Stimulated activated CD8-positive, alpha-beta memory T cell treated with anti-CD3 and anti-CD28 coated beads, Interleukin-4, amount 100 ng/mL, for 4 hours (primary cell): ENCODE measurements at places on chromosomes 3 and 15.

DNA sequence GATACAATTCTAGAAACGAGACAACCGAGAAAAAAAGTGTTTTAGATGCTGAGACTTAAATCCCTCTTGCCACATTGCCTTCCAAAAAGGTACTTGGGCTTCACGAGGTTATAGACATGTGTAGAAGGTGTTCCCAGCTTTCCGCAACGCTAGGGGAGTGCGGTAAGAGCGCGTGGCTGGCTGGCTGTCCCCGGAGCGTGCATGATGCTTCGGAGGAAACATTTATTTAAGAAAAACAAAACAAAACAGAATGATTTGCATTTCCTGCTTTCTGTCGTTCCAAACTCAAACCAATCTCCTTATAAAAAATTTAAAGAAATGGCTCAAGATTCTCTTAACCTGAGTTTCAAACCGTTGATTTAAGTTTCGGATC, 841 bp downstream of the SLC6A20 start:
- no peak for DNase-seq

GRCh38 chr3:46138581-46138980, 69.5 kb downstream of the CCR1 start:
- no peak for DNase-seq

- no peak for DNase-seq
Measured at GRCh38 chr3:162658003-162658402, 1161.4 kb downstream of the OTOL1 start.

- DNase-seq = no peak
Measured at GRCh38 chr3:153910387-153910786, 210.8 kb upstream of the ARHGEF26 start.

DNA sequence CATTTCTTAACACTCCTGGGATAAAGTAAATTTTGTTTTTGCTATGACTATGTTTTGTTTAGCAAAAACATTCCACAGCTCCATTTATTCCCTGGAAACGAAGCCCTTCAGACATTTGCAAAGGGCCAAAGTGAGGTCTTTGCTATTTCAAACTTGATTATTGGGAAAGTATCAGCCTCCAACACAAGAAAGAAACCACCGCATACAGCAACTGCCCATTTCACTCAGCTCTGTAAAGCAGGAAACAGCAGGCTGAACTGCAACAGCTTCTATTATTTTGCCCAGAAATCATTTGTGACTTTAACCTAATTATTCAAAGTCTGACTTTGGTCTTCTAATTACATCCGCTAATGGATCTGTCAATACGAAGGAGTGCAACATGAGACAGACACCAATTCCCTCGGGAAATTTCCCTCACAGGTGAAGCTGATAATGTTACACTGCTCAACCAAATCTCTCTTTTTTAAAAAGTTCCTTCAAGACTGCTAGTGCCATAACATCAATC, 72.1 kb downstream of the RFTN1 start:
- DNase-seq = no peak

DNA sequence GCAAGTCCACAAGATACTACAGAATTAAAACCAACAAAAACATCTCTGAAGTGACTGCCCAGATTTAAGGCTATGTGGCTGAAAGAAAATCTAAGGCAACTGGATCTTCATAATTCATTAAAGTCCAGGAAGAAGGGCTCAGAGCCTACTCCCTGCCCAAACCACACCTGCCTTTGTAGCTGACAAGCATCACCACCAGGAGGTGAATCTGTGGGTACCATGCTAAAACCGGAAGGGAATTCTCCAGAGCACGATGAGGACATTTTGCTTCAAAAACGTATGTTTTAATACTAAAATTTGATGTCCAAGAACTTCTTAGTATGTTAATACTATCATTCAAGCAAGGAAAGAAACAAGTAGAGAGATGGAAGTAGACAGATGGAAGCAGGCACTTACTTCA, 495.9 kb upstream of the NECTIN3 start:
- no peak for DNase-seq

DNA sequence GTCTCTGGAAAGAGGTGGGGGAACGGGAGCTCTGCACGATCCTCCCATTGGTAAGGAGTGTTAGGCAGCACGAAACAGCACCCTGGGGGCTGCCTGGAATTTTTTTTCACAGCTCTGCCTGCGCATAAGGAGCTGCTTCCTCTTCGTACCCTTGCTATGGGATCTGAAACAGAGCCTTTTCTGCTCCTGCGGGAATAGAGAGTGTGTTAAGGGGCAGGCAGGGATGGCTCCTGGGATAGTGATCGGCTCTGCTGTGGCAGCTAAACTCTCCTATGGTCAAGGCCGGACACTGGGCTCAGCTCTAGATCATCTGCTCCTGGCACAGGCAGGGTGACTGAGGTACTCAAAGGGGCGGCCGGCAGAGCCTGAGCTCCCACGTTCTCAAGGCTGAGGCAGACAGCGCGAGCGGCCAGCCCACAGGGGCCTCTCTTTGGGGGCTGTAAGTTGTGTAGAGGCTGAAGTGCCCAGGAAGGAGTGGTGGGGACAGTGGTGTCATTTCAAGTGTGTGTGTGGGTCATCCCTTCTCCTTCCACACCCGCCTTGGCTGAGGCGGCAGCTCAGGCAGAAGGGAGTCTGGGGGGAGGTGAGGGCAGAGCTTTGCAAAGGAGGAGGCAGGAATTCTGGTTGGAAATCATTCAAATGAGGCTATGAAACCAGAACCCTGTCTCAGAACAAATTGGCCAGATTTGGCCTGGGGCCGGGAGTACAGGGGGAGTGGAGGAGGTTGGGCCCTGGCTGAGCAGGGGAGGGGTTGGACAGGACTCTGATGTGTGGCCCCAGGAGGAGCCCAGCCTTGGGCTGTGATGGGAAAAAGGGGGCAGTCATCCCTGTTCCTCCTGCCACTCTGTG, 31.0 kb downstream of the EPHB3 start:
- no peak for DNase-seq

- no peak for DNase-seq
Measured at GRCh38 chr3:172221547-172221946, 182.2 kb downstream of the FNDC3B start.

DNA sequence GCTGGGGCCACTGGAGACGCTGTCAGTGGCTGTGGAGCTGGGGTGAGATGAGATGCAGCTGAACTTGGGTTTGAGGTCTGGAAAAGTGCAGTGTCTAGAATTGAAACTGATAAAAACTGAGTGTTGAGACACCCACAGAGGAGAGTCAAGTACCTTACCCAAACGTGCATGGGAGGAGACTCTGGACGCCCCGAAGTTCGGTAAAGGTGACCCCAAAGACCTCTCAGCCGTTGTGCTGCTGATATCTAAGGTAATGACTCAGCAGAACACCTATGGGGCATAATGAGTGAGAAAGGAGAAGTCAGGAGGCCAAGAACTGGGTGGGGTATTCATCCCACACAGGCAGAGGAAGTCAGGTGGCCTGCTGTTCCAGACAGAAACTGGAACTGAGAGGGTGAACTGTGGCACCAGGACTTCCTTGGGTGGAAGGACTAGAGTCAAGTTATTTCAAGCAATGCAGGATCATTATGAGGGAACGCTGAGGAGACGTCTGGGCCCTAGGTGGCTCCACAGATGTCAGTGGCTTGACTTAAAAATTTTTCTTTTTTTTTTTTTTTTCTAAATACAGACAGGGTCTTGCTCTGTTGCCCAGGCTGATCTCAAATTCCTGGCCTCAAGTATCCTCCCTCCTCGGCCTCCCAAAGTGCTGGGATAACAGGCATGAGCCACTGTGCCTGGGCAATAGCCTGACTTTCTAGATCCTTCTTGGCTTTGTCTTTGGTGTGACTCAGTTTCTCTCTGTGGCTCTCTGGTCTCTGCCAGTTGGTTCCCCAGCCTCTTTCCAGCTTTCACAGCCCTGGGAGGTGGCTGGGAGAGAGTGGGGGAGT, 67.6 kb upstream of the GCNT3 start:
- no peak for DNase-seq

GRCh38 chr3:184604039-184604601, 42.5 kb downstream of the EPHB3 start:
- DNase-seq = no peak

DNA sequence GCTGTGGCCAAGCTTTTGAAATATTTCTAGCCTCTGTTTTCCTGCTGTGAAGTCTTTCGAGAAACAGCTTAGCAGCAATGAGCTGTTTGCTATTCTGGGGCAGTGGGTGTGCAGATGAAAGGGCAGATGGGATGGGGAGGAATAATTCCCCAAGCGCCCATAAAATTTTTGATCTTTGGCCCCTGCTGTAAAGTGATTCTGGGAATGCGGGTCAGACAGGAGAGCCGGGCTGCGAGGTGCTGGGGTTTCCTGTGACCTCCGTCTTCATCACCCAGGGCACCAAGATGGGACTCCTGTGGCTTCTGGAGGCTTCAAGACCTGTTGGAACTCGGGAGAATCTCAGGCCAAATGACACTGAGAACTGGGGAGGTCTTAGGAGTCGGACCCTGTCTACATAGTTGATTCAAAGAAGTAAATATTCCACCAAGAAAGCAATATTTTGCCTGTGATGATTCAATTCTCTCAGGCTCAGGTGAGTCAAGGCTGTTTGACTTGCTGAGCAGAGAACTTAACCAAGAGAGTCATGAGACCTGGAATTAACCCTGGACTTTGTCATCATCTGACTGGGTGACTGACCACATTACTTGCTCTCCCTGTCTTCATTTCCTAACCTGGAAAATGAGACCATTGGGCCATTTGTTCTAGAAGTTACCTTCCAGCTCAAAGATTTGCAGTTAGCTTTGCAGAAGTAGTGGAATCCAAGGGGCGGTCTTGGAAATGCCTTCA, 86.4 kb downstream of the POLR2M start:
- no peak for DNase-seq

DNA sequence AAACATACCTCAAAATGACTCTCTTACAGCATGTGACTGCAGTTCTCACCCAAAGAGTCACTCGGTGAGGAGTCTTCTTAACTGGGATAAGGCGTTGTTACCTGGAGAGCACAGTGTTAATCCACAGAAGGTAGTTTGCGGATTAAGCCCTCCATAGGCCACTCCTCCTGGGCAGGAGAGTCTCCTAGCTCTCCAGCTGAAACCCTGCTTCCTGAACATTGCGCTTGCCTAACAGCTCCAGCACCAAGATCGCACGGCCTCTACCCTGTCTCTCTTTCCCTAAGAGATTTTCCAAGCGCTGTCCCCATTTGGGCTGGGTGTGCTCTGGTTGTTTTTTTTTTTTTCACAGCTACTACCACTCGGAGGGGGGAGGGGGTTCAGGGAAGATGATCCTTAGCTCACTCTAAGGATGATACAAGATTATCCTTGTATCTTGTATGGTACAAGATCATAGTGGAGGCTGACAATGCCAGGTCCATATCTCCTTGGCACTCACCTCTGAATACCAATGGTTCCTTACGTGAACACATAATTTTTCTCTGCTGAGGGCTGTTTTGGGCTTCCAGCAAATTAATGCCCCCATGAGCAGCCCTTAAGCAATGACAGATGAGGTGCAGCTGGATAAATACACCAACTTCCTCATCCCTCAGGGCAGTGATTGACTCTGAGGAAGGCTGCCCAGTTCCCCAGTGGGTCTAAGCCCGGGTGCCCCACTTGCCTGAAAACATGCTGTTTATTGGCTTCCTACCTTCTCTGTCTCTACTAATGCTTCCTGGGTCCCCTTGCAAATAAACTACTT, 185.2 kb upstream of the TSC22D2 start:
- no peak for DNase-seq

DNA sequence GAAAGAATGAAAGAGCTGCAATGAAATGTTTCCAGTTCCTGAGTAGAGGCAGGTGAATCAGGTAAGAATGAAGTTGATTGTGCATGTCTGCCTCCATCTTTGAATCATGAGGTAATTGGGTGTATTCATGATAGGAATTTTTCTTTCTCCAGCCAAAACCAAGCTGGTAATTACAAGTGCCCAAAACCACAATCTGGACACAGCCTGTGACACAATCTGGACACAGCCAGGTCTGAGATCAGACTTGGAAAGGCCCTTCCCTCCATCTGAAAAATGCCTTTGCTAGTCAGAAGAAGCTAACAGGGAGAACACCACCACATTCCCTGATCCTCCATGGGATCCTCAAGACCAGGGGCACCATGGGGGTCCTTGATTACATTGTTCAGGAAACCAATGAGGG, 338.5 kb upstream of the THBS1 start:
- no peak for DNase-seq

DNA sequence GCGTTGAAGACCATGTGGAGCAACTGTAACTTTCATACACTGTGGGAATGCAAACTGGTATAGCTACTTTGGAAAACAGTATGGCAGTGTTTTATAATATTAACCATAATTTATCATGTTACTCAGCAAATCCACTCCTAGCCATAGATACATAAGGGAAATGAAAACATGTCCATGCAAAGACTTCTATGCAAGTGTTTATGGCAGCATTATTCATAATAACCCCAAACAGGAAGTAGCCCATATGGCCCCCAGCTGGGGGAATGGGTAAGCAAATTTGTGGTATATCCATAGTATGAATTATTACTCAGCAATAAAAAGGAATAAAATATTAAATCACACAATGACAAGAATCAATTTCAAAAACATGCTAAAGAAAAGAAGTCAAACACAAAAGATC, 23.0 kb upstream of the GATA2 start:
- no peak for DNase-seq

GRCh38 chr3:159914426-159914825, 74.2 kb upstream of the IL12A start:
- no peak for DNase-seq

DNA sequence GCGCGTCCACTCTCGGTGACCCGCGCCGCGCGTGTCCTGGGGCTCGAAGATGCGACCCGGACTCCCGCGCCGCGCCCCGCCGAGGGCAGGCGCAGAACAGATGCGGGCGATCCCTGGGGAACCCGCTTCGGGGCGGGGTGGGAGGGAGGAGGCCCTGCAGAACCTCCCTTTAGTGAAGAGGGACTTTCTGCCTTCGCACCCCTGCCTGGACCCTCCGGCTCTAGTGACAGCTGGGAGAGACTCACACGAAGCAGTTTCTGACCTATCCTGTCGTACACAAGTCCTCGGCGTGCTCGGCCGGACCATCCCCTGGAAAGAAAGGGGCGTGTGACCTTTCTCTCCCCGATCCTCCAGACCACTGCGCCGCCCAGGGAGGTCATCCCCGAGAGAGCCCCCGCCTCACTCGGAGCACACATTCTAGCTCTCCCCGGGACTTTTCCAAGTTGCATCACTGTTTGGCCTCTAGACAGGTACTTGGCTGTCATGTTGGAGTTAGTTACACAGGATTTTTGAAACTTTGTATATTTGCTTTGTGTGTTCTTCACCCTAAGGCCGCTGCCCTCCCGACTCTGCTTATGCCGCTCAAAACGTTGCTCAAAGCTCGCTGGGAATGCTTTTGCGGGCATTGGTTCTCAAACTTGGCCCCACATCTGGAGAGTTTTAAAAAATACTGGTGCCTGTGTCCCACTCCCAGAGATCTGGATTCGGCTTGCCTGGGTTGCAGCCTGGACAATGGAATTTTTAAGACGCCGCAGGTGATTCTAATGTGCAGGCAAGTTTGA, 582 bp downstream of the CGNL1 start:
- no peak for DNase-seq
